ENCODE measurements at places on chromosomes 7 and 10.
A peak's percentile ranks its signal among the peaks of the same experiment; 100 is the strongest.

- DNase-seq = no peak
These were observed 37.9 kb downstream of the PNLIPRP3 start for GRCh38 chr10:116465546-116465945.

GRCh38 chr10:8829592-8829991 is 775.1 kb downstream of the GATA3 start:
- DNase-seq = no peak

DNA sequence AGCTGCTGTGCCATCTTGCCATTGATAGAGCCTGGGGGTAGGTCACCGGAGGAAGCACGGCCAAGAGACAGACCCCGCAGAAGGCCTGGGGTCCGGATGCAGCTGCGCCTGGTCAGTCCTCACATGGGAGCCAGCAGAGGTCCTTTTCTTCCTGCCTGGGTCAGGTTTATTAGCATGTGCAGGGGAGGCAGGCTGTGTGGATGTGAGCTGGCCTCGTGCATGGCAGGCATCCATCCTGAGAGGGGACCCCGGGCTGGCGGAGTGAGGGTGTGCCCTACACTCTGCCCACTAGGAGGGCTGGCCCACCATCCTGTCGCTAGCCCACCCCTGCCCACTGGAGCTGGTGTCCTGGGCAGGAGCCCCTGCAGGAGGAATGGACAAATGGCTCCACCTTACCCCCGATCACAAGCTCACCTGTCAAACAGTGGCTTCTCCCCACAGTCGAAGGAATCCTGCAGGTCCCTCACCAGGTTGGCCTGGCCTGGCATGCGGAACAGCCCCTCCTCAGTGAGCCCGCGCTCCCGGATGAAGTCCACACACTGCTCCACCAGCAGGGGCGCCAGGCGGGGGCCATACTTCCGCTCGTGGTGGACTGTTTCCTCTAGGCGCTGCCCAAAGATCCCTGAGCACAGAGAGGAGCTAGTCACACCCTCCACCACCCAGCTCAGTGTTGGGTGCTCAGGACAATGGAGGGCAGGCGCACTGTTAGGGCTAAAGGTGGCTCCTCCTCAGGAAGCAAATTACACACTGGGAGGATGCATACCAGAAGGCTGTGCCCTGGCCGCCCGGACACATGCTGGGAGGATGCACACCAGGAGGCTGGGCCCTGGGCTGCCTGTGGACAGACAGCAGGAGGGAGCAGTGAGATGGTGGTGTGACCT is 145.4 kb downstream of the ARHGAP22 start:
- DNase-seq = no peak

DNA sequence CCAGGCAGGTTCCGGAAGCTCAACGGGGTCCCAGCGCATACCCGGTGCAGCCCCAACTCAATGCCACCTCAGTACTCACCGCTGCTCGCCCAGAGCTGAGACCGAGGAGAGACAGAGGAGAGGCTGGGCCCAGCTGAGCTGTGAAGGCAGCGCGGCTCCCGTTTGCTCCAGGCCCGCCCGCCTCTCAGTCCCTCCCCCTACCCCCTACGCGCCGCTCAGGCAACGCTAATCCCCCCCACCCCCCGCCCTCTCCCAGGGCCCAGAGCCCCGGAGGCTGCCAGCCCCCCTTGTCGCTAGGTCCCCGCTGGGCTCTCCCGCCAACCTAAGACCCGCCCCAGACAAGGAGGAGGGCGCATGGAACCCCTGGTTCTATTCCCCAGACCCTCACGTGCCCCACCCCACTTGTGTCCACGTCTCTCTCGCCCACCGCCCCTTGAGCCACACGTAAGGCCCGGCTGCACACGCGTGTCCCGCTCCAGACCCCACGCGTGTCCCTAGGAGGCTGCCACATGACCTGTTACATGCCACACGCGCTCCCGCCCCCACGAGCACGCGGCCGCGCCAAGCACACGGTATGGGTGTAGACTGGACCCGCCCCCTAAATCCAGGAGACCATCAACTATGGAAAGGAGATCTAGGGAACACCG is at the start of gene PSD:
PSD (minus strand) TSS at position 164 of the 647 bp plus-strand sequence. CDS start 1,747 bp downstream, outside the sequence.
- DNase-seq = no peak

DNA sequence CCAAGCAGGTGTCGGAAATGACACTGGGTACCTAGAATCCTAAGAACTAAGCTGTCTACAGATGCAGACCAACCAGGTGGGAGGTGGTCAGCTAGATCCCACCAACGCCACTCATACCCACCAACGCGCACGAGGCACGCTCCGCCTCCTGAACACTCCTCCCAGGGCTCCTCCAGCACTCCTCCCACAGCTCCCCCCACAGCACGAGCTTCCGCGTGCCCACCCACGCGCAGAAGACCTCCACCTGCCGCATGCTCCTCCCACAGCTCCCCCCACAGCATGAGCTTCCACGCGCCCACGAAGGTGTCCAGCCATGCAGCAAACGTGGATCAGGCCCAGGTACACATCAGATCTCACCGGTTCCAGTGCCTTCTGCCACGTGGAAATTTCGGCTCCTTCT is 196.0 kb downstream of the MAD1L1 start:
- DNase-seq = no peak

GRCh38 chr7:42238709-42239366 is 1.8 kb upstream of the GLI3 start:
- peak; percentile 56 for DNase-seq

DNA sequence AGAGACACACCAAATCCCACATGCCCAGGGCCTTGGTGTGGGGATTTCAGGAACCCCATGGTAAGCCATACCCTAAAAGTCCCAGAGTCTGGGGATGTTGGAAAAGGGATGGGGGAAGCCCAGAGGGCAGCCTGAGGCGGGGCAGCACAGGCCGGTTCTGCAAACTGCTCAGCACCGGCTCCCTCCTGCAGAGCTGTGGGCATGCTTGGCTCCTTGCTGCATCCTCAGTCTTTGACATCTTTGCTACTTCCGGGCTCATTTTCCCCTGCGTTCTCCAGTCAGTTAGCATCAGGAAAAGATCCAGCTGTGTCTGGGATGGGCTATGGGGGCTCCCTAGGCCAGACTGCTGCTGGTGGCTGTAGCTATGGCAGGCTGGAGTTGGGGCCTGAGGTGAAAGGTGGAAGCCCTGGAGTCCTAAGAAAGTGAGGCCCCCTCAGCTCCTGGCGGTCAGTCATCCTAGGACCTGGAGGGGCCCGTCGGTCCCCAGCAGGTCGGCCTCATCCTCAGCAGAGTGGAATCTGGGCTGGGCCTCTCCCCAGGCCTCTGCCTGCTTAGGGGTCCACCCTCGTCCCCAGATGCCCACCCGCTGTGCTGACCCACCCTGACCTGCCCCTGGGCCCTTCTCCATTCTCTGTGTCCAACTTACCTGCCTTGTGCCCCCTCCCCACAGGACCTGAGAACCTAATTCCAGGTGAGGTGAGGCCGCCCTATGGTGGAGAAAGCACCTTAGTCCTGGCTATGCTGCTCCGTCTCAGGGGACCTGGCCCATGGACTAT is 9.3 kb downstream of the TBATA start:
- DNase-seq = no peak

- no peak for DNase-seq
These were observed 29.8 kb downstream of the PHYHIPL start for GRCh38 chr10:59206204-59206720.

GRCh38 chr7:133649593-133649992 is 396.7 kb downstream of the EXOC4 start:
- DNase-seq = no peak

- no peak for DNase-seq
These were observed 174.2 kb upstream of the NPS start for GRCh38 chr10:127374901-127375300.

- no peak for DNase-seq
These were observed 69.0 kb downstream of the CDH23 start for GRCh38 chr10:71465551-71466252.

DNA sequence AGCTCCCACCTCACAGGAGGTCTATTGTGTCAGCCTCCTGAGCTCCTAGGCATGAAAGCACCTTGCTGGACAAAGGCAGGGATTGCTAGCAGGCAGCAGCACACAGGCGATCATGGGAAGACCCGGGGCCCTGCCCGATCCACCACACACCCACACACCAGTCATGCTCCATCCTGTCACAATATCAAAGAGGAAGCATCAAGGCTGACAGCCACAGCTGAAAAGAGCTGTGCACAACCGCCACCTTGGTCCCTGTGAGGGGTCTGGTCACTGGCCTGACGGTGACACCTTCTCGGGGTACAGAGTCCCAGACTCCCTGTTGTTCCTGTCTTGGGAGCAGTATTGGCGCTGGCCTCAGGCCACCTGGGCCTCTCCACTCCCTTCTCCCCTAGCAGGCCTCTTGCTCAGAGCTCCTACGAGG is 89.7 kb upstream of the RET start:
- no peak for DNase-seq

DNA sequence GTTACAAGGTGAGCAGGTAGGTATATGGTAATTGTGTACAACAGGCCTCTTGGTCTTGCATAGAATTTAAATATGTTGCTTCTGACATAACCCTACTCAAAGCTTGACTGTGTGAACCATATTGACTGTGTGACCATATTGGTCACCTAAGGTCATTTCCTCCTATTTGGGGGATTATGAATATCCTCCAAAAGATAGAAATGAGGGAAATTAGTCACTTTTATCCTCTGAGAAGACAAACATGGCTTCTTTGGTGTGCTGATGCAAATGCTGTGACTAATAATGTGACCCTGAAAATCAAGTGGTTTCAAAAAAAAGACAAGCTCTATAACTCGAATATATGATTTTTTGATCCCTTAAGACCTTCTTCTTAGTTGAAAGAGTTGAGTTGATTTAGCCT is 27.9 kb downstream of the IFIT5 start:
- DNase-seq = no peak

DNA sequence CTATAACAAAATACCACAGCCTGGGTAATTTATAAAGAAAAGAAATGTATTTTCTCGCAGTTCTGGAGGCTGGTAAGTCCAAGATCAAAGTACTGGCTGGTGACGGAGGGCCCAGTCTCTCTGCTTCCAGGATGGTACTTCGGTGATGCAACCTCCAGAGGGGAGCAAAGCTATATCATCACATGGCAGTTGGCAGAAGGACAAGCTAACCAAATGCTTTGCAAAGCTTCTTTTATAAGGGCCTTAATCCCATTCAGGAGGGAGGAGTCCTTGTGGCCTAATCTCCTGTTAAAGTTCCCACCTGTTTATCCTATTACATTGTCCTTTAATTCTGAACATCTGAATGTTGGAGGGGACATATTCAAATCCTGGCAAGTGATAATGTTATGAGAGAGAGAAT is 134.1 kb upstream of the SP4 start:
- no peak for DNase-seq

- DNase-seq = no peak
These were observed 63.5 kb upstream of the ATRNL1 start for GRCh38 chr10:115029452-115030375.

- DNase-seq = no peak
These were observed 376.9 kb downstream of the CALN1 start for GRCh38 chr7:72035266-72035665.

DNA sequence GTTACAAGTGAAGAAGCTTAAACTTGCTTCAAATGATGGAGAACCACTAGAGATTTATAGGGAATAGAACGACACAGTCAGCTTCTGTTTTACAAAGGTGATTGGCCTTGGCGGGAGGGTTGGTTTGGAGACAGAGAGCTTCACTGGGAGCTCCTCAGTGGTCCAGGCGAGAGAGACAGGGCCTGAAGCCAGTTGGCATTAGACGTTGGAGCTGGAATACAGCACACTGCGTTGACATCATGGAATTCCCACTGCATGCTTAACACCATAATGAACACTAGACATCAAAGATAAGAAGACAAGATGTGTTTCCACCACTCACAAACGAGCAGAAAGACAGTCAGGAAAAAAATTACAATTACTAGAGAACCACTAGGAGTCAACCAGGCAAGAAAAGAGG is 67.8 kb downstream of the TBXAS1 start:
- no peak for DNase-seq

DNA sequence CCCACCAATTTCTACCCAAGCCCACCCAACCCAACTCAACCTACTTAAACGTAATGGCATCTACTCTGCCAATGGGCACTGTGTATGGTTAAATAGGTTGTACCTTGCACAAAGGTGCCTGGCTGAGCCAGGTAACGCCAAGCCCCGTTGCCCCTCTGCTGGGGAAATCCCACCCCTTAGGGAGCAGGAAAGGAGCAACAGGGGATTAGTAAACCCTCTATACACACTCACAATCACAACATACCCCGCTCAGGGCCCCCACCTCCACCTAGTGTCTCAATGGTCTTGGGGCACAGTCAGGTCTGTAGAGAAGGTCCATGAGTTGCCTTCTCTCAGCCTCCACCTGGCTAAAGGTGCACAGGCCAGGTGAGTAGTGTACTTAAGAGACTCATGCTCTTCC is 74.3 kb upstream of the PCBD1 start:
- no peak for DNase-seq

DNA sequence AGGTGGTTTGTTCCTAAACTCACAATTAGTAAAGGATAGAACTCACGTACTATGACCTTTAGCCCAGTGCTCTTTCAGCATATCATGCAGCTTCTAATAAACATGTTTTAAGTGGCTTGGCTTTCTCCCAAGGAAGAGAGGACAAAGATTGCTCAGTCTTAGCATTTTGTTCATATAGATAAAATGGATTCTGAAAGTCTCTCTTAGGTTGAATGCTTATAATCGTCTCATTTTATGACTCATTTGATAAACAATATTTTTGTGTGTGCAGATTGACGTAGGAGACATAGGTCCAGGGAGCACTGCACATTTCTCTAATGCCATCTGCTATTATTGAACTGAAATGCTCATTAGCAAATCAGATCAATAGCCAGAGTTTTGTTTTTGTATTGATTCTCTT is 44.8 kb downstream of the GNAT3 start:
- peak; percentile 86 for DNase-seq

GRCh38 chr7:5635006-5635405 is 146.5 kb downstream of the RNF216 start:
- DNase-seq = no peak

- DNase-seq = no peak
These were observed 125.1 kb upstream of the LYZL1 start for GRCh38 chr10:29163746-29164145.

- no peak for DNase-seq
These were observed 126.3 kb downstream of the RALA start for GRCh38 chr7:39749717-39750116.

GRCh38 chr10:62048470-62048869 is 147.0 kb downstream of the ARID5B start:
- DNase-seq = no peak

DNA sequence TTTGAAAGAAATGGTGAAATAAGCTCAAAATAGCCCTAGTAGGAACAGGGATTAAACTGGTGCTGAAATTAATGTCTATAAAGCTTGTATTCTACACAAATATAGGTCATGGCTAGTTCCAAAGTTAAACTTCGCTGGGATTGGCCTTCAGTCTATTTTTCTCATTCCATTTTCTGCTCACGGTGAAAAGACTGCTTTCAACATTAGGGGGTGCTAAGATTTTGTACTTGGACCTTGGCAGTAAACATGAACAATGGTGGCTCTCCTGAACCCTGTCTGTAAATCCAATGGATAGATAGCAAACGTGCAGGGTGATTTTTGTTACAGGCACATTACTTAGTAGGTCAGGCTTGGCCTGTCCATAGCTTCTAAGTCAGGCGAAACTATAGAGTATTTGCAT is 36.0 kb upstream of the RSU1 start:
- peak; percentile 52 for DNase-seq
